A549 treated with GW870086 at 1 μM for 4 hours (cell line): ENCODE measurements at places on chromosomes 2 and 18. TPM values are rescaled to one million over a fixed set of nuclear protein-coding genes. Genes with fewer than 3 reads are reported as not detected.

CD8B2 gene
- not detected in 5 replicates for total RNA-seq

GREB1 gene
- 1.7 to 3.7 TPM (median 3.0 TPM) in 5 replicates for total RNA-seq

GKN2 gene
- 1.7 to 3.5 TPM (median 2.9 TPM) in 5 replicates for total RNA-seq

RTP5 gene
- not detected in 5 replicates for total RNA-seq

PDE1A gene
- 0.15 to 0.19 TPM (median 0.17 TPM) in 4 of 5 replicates, not detected in the other for total RNA-seq

RPRM gene
- total RNA-seq: 0.11 TPM in 1 of 5 replicates, not detected in the others

ZAP70 gene
- 0.08 TPM in 1 of 5 replicates, not detected in the others for total RNA-seq

ARHGEF33 gene
- 0.02 TPM in 1 of 5 replicates, not detected in the others for total RNA-seq

ACMSD gene
- not detected in 5 replicates for total RNA-seq

EVA1A gene
- total RNA-seq: 9.1 to 11.8 TPM (median 10.9 TPM) in 5 replicates

TMEM17 gene
- total RNA-seq: 4.3 to 5.2 TPM (median 4.6 TPM) in 5 replicates

NGEF gene
- 14.5 to 19.4 TPM (median 18.1 TPM) in 5 replicates for total RNA-seq

EDAR gene
- 0.03 to 0.08 TPM (median 0.06 TPM) in 4 of 5 replicates, not detected in the other for total RNA-seq

GCKR gene
- total RNA-seq: 0.08 to 0.80 TPM (median 0.43 TPM) in 4 of 5 replicates, not detected in the other
